ENCODE measurements at places on chromosomes 13 and 19.

GRCh38 chr13:37123337-37123736 is 17.9 kb upstream of the CSNK1A1L start:
- DNase-seq = no peak

DNA sequence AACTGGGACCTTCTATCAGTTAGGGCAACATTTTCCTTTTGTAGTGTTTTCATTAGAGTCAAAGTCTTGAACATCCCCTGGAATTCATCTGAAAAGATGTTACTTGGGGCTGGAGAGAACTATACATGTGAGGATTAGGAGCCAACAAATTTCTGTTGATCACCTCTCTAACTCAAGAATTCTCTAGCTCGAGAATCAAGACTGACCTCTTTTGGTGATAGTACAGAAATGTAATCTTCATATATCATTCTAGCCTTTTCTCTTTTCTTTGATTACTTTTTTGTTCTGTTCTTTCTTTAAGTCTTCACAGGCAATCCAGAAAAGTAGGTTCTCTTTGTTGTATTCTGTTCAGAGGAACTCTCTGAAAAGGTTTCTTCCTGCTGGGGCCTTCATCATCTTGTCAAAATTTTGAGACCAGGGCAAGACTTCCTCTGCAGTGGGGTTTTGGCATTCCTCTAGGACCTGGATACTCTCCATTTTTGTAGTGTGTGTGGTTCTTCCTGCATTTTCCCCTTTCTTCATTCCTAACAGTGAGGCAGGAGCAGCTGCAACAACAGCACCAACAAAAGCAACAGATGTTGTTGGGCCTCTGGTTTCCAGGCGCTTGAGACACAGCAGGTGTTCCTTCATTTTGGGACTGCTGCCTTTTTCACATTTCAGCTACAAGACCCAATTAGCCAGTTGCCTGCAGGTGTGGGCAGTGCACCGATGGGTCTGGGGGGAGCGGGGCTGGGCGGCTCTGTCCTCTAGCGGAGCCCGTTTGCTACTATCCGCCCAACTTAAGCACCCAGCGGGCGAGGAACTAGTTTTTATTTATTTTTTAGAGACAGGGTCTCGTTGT is 26.2 kb downstream of the ELF1 start:
- no peak for DNase-seq

DNA sequence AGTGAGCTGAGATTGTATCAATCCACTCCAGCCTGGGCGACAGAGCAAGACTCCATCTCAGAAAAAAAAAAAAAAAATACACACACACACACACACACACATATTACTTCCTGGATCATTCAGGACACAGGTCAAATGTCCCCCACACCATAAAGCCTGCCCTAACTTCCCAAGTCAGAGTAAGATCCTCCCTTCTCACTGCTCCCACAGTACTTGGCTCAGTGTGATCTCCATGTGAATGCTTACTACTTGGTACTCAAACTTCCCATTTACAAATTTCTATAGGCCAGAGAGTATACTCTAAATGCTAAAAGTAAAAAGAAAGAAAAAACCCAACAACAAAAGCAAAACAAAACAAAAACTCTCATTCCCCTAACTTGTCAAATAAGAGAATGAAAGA is 386.8 kb downstream of the SLITRK6 start:
- DNase-seq = no peak

DNA sequence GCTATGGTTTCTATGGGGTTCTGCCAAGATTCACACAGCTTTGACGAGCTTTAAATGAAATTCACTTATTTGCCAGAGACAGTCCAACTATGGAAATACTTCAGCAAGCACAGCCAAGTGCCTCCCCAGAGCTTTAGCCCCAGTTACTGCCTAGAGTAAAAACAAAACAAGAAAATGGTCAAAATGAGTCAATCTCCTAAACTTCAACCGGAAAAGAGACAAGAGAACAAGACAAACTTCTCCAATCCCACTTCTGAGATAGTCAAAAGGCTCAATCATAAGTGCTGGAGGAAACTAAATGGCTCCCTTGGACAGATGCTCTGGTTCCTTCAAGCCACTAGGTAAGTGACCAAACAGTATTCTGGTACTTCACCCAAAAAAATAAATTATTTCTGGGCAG is 65.8 kb downstream of the KATNAL1 start:
- peak; percentile 75 for DNase-seq

- no peak for DNase-seq
Observed at GRCh38 chr13:95185851-95186250, 115.4 kb downstream of the ABCC4 start.

DNA sequence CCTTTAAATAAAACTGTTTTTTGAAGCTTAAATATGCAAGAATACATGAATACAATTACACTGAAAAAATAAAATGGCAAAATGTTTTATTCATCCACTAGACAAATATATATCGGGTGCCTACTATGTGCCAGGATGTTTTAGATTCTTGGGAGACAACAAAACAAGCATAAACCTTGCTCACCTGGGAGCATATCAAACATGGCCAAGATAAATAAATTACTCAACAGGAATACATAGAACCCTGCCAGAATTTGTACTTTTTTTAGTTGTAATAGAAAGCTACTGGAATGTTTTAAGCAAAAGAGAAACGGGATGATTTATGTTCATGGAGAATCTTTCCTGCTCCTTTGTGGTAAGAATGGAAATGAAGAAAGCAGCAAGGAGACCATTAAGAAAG is 2358.5 kb upstream of the PCDH20 start:
- DNase-seq = no peak

DNA sequence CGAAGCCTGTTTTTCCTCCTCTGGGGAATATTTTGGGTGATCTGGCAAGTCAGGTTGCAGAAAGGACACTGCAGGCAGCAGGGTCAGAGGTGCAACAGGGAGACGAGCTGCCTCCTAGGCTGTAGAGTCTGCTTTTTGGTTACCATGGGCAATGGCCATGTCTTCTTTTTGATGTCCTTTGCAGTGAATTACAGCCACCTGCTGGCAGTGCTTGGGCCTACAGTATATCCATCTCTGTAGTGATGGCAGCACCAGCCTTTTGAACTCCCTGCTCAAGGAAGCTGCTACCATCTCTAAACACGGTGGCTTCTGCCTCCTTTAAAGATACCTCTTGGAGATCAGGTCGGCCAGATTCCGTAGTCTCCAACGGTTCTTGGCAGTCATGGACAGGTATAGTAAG is 73.9 kb downstream of the WTIP start:
- DNase-seq = no peak

GRCh38 chr19:19081642-19082151 is 17.9 kb downstream of the SLC25A42 start:
- no peak for DNase-seq

- DNase-seq = no peak
Observed at GRCh38 chr13:36288794-36289391, 8.7 kb downstream of the CCDC169 start.

DNA sequence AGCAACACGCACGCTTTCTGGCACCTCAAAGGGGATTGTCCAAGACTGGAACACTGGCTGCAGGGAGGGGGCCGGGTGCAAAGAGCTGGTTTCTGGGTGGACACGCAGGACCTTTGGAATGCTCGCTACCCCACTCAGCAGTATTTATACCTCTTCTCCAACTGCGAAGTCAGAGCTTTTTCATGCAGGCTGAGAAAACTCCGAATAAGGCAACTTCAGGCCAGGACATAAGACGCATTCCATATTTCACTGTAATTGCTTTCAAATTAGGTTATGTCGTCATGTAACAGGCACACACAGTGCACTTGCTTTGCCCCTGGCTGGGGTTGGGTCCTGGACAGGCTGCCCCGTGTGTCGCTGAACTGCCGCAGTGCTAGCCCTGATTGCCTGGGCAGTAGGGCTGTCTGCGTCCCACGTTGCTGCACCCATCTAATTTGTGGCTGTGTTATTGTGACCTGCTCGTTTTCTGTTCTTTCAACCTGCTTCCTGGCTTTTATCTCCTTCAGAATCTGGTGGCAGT is 44.5 kb downstream of the ACTN4 start:
- DNase-seq = no peak

DNA sequence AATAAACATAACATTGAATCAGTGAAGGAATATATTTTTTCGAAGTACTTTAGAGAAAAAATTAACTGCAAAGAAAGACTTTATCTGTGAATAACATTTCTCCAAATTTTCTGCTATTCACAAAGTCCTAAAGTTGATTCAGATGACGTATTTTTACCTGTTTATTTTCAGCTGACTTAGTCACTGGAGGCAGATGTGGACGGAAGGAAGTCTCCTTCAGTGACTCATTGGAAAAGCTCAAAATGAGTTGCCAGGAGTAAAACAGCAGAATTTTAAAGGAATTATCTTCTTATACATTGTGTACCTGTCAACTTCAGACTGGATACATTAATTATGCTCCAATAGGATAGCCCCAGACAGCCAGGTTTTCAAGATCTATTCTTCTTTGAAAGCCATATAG is 679.3 kb upstream of the GPC6 start:
- no peak for DNase-seq

GRCh38 chr13:78241278-78241919 is 322.8 kb upstream of the EDNRB start:
- peak; percentile 7 for DNase-seq

- DNase-seq = no peak
Observed at GRCh38 chr19:10284065-10284959, 2.4 kb upstream of the ICAM4 start.

DNA sequence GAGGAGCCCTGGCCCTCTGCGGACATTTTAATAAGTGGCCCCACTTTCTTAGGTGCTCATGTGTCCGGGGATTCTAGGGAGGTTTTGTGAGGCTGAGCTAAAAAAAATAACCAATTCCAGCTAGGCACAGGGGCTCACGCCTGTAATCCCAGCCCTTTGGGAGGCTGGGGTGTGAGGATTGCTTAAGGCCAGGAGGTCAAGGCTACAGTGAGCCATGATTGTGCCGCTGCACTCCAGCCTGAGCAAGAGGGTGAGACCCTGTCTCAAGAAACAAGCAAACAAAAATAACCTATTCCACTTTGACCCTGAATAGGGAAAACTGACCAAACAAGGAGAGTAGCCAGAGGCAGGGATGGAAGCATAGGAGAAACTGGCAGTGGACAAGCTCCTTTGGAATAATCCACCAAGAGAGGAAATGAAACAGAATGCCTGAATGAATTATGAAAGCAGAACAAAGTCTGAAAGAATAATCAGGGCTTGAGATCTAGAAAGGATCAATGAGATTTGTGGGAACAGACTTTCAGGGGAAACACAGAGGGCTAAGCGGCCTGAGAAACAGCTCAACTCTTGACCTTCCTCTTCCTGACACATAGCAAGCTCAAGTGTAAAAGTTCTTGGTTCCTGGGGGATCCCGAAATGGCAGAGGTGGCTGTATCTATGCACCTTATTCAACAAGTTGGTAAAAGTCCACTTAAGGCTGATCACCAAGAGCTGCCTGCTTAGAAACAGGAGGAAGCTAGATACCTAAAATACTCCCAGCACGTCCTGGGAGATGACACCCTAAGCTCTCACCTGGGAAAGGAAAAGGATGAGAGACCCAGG is 30.1 kb upstream of the FFAR2 start:
- no peak for DNase-seq

- no peak for DNase-seq
Observed at GRCh38 chr13:98267080-98267912, 90.2 kb upstream of the RNF113B start.

GRCh38 chr13:26074706-26075105 is 22.9 kb upstream of the SHISA2 start:
- no peak for DNase-seq

Measured in muscle of arm (tissue), 14 donors.